ENCODE measurements at places on chromosomes 4 and X.

DNA sequence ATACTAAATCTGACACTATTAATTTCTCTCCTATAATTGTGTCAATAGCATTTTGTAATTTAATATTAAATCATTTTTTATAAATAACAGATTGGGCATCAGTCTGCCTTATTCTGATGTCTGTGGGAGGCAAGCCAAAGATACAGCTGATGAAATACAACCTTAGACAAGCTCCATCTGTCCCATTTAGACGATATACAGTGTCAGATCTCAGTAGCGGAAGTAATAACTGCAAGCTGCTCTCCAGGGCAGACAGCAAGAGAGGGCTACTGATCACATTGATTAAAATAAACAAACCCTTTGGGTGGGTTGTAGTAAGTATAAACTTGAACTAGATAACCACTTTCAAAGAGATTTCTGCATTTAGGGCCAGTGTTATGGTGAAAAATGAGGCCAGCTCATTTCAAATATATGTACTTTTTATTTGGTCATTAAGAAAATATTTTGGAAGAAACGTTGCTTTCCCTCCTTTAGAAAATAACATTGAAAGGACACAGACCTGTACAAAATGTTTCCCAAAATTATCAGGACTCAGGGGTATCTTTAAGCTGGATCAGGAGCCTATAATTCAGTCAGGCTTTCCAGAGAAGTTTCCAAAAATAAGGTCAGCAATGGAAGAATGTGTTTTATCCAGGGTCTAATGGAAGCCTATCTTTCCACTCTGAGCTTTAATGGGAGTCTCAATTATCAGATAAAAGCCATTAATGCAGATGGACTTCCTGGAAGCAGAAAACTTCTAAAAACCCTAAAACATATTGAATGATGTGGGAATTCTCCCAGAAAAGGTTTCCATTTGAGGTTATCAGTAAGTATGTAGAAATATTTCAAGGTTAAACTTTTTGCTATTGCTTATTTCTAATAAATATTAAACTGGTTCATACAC lies 1028.8 kb upstream of the IGFBP7 start:
- no peak for DNase-seq

DNA sequence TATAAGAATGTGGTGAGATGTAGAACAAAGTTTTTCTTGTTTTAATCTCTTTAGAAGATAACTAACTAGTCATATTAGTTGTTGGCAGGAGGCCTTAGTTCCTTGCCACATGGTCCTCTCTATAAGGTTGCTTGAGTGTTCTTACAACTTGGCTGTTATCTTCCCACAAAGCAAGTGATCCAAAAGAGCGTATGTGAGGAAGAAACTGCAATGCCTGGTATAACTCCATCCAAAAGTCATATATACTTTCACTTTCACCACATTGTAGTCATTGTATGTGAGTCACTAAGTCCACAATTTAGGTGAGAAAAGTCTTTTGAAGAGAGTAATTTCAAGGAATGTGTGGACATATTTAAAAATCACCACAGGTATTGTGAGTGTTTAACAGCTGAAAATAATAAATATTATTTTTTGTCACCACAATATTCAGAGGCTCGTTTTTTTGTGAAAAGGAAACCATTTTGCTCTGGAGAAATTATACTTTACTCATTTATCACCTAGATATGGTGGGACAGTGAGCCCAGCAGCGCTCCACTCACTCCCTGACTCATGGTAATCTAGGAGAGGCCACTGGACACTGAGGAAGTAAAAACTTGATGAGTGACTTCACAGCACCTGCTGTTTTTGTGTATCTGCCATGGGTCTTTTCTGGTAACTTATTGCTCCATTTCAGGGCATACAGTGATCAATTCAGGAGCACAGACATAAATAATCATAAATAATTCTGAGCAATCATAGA lies 369.4 kb upstream of the NDST3 start:
- no peak for DNase-seq

DNA sequence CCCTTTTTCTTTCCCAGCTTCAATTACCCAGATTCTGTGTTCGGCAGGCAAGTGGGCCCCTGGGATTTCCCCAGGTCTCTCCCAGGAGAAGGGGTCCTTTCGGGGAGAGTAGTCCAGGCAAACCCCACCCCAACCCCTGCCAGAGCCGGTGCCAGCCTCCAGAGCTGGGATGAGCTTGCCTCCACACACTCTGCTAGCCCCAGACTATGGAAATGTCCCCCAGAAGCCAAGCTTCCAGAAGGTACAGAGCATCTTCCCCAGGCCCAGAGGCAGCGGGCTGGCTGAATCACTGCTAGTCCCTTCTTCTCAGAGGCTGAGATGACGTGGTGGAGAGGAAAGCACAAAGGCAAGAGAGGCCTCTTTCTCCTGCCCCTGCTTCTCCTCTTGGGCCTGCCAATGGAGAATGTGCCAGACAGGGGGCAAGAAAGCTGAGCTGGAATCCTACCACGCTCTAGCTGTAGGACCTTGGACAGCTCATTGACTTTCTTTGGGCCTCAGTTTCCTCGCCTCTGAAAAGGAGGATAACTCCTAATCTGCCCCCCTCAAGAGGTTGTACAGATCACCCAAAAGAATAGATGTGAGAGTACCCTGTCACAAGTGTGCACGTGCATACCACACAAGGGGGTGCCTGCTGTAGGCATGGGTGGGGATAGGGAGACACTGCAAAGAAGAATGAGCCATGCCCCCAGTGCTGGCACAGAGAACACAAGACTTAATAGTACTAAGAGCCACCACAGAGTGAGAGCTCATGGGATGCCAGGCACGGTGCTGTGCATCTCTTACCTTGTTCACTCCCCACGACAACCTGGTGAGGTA lies 2.1 kb downstream of the SASH3 start:
- no peak for DNase-seq

- no peak for DNase-seq
Measured at GRCh38 chr4:182648766-182649165, 268.4 kb downstream of the DCTD start.

DNA sequence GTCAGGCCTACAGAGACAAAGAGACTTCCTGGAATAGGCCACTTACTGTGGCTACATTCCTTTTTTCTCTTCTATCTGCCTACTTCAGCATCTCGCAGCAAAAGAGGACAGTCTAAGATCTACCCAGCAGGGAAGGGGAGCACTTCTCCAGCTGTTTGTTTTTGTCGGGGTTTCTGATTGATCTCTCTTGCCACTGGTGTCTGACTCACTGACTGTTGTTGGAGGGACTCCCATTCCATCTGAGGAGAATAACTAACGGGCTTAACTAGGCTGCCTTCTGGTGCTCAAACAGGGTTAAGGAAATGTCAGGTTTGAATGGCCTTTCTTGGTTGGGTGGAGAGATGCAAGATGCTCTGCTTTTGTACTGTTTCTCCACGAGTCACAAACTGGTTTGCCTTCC lies 100.2 kb upstream of the TMEM164 start:
- DNase-seq: no peak

GRCh38 chrX:31228909-31229308 lies 157.1 kb upstream of the FTHL17 start:
- DNase-seq: no peak

DNA sequence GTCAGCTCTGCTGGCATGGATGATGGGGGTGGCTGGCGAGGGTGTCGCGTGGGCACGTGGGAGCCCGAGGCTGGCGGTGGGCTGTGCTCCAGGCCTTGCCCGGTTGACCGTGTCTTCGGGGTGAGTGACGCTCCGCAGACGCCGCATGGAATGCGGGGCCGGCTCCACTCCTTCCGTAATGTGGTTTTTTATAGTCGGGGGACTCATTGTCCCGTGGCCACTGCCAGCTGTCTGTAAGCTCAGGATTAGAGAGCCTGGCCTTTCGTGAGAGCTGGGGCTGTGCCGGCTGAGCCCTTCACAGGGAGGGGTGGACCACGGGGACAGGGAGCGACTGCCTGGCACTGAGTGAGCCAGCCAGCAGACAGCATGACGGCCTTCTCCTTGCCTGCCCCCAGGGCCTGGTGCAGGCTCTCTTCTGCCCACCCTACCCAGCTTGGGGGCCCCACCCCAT lies 20.4 kb downstream of the DOK7 start:
- DNase-seq: no peak

- no peak for DNase-seq
Measured at GRCh38 chrX:4243759-4244158, 530.3 kb upstream of the PRKX start.

DNA sequence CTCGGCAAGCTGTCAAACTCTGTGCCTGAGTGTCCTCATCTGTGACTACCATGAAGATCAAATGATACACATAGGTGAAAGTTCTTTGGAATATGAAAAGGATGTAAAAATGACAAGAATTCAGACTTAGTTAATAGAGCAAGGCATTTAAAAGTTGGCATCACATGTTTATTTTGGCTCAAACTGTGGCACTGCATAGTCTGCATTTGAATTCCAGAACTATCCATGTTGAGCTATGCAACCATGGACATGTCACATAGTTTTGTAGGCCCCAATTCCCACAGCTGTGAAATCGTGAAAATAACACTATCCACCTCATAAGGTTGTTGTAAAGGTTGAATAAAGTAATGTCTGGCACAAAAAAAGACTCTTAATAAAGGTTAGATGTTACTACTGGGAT lies 33.9 kb downstream of the AFF2 start:
- no peak for DNase-seq

DNA sequence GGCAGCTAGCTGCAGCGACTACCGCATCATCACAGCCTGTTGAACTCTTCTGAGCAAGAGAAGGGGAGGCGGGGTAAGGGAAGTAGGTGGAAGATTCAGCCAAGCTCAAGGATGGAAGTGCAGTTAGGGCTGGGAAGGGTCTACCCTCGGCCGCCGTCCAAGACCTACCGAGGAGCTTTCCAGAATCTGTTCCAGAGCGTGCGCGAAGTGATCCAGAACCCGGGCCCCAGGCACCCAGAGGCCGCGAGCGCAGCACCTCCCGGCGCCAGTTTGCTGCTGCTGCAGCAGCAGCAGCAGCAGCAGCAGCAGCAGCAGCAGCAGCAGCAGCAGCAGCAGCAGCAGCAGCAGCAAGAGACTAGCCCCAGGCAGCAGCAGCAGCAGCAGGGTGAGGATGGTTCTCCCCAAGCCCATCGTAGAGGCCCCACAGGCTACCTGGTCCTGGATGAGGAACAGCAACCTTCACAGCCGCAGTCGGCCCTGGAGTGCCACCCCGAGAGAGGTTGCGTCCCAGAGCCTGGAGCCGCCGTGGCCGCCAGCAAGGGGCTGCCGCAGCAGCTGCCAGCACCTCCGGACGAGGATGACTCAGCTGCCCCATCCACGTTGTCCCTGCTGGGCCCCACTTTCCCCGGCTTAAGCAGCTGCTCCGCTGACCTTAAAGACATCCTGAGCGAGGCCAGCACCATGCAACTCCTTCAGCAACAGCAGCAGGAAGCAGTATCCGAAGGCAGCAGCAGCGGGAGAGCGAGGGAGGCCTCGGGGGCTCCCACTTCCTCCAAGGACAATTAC lies 1.4 kb downstream of the AR start:
- DNase-seq: no peak

DNA sequence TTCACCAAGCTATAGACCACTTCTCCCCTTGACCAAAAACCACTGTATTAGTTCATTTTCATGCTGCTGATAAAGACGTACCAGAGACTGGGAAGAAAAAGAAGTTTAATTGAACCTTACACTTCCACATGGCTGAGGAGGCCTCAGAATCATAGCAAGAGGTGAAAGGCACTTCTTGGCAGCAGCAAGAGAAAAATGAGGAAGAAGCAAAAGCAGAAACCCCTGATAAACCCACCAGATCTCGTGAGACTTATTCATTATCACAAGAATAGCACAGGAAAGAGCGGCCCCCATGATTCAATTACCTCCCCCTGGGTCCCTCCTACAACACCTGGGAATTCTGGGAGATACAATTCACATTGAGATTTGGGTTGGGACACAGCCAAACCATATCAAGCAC lies 97.8 kb downstream of the DOCK11 start:
- no peak for DNase-seq

GRCh38 chr4:152369902-152370295 lies 166.0 kb downstream of the FBXW7 start:
- DNase-seq: no peak

GRCh38 chr4:173211222-173211621 lies 42.6 kb downstream of the GALNT7 start:
- DNase-seq: no peak

GRCh38 chrX:123983240-123983639 lies 21.7 kb downstream of the STAG2 start:
- DNase-seq: no peak

GRCh38 chrX:8748855-8749254 lies 16.9 kb upstream of the ANOS1 start:
- peak; percentile 15 for DNase-seq

DNA sequence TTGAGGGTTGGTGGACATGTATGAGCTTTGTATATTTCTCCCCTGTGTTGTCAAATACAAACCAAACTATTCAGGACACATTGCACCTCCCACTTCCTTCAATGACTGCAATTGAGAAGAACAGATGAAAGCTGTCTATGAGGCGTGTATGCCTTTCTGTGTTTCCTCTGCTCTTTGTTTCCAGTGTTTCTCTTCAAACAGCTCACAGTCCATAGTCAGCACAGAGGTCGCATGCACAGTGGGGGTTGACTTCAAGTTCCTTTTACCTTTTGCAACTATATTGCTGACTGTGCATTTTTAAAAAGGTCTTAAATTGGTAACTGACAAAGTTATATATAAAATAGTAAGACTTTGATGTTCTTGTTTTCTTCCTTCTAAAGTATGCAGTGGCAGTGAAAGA lies 957.8 kb downstream of the C4orf33 start:
- DNase-seq: peak; percentile 27

DNA sequence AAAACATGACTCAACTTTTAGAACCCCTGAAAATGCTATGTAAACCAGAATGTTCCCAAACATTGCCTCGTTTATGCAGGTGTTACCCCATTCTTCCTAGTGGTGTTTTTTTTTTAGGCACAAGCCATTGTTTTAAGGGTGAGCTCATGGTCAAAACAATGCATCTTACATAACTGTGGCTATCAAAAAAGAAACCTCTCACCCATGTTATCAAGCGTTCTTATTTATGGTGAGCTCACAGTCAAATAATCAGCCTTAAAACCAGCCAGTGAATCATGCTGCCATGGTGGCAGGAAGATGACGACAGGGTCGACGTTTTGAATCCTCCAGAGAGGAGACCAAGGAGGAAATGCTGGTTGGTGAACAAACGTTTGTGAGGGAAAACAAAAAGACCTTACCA lies 195.2 kb downstream of the KDR start:
- DNase-seq: no peak

DNA sequence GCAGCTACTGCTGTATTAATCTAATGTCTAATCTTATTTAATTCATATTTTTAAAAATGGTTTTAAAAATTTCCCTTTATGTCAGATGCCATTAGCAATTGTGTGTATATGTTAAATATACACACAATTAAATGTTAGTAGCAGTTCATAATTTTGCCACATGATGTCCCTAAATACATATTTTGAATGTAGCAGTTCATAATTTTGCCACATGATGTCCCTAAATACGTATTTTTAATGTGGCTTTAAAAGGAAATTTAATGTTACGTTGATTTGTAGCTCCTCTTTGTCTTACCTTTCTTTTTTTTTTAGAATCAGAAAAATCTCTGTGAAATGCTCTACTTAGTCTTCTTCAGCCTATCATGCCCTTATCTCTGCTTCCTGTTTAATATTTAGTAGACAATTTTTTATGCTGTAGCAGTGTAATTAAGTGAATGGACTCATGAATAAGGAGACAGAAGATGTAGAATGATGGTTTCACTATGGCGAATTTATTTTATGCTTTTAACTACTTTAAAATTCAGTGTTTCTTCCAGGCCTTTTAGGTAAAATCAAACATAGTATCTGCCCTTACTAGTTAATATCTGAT lies 26.1 kb downstream of the RBM46 start:
- DNase-seq: peak; percentile 48
